ENCODE measurements at places on chromosomes 12 and 14.
A peak's percentile ranks its signal among the peaks of the same experiment; 100 is the strongest.

- DNase-seq: no peak
Measured at GRCh38 chr12:131793243-131794022, 34.8 kb upstream of the MMP17 start.

DNA sequence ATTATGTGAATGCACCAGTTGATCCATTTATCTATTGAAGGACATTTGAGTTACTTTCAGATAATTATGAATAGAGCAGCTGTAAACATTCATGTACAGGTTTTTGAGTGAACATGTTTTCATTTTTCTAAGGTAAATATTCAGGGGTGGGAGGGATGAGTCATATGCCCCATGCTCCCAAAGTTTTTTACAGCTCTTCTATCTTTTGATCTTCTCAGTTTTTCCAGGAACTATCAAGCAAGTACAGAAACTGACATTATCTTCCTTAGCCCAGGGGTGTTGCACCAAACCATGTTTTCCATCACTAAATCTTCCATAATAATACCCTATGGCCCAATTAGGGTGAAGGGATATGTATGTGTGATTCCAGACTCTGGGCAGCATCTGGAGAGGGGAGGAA is 384.5 kb downstream of the EMP1 start:
- DNase-seq: no peak

DNA sequence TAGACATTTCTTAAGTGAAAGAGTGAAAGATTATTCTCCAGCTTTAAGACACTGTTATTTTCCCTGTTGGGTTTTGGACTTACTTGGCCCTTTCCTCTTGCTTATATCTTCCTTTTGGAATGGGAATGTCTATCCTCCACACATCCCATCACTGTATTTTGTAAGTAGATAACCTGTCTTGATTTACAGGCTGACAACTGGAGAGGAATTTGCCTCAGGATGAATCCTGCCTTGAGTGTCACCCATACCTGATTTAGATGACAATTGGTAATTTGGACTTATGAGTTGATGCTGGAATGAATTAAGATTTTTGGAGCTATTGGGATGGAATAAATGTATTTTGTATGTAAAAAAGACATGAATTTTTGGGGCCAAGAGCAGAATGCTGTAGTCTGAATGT is 74.2 kb upstream of the KICS2 start:
- no peak for DNase-seq

GRCh38 chr14:75476274-75476995 is 45.8 kb upstream of the BATF start:
- DNase-seq: no peak

DNA sequence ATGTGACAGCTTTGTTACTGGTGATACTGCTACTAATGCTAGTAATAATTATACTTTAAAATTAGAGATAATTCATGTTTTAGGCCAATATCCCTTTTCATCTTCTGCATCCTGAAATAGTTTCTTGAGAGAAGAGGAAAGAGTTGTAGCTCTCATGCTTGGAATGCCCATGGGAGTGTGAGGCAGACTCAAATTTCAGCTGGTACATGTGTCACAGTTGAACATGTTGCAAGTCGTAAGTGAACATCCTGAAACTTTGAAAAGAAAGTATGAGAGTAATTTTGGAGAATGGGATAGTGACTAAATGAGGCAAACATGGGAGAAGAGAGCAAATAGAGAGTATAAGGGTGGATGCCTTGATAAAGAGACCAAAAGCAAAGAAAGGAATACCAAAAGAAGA is 168.0 kb downstream of the TMTC3 start:
- no peak for DNase-seq

DNA sequence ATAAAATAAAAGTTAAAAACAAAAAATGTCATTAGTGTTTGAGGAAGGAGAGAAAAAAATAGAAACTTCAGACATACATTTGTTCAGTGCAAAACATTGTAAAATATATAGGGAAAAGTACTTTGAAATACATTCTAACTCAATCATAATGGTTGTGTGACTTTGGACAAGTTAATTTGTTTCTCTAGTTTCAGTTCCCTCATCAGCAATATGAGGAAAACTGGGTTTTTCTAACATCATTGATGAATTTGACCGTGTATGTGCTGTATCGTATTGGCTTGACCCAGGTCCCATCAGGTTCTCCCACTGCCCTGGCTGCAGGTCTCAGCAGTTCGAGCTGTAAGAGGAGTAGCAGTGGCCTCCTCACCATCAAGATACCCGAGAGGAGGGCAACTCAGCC is 173.9 kb upstream of the ATF7IP start:
- DNase-seq: no peak

- no peak for DNase-seq
Measured at GRCh38 chr14:40345334-40345733, 913.1 kb upstream of the FBXO33 start.

- DNase-seq: no peak
Measured at GRCh38 chr12:115044073-115044472, 360.1 kb upstream of the TBX3 start.

DNA sequence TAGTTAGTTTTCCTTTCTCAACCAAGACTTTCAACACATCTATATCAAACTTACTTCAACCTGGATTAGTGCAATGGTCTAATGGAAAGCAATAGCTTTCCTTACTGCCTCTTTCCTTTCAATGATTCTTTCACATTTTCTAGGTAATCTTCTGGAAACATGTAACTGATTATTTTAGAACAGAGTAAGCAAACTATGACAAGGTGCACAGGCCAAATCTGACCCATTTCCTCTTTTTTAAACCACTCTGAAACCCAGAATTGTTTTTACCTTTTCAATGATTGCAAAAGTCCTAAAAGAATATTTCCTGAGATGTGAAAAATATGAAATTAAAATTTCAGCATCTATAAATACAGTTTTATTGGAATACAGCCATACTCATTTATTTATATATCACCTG is 81.6 kb upstream of the TMTC2 start:
- DNase-seq: no peak

- DNase-seq: no peak
Measured at GRCh38 chr14:99774556-99775307, 18.5 kb upstream of the EML1 start.

DNA sequence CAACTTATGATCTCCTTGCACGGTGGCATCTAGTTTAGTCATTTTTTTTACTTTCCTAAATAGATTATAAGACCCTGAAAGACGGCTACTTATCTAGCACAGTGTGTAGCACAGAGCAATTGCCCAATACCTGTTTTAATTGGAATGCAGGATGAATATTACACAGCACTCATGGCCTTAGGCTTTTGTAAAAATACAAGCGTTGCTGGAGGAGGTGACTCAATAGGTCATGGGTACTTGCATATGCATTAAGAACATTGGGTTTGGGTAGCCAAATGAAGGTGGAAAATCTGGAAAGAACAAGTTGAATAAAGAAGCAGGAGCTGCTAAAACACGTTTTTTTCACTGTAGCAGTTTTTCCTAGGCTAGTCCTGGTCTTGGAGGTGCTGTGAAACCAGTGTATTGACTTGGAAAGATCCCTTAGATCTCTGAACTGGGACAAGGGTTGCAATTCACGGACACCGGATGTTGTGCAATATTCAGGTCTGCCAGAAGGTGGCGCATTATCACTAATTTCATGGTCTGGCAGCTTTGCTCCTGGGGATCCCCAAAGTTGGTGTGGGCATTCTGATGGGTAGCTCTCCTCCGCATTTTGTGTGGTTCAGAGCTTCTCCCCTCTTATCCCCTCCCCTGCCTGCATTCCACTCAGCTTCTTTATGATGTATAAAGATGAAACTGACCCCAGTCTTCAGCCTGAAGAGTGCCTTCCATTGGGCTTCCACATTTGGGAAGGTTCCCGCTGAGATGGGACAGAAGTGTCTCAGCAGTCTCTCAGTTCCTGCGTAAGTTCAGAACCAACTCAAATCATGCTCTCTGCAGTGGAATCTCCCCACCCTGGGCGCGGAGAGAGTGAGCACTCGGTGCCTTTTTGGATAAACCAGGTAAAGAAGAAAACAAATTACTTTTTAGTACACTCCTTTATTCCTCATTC is 278.3 kb downstream of the NRXN3 start:
- no peak for DNase-seq

GRCh38 chr12:58871556-58871955 is 48.7 kb downstream of the LRIG3 start:
- no peak for DNase-seq

DNA sequence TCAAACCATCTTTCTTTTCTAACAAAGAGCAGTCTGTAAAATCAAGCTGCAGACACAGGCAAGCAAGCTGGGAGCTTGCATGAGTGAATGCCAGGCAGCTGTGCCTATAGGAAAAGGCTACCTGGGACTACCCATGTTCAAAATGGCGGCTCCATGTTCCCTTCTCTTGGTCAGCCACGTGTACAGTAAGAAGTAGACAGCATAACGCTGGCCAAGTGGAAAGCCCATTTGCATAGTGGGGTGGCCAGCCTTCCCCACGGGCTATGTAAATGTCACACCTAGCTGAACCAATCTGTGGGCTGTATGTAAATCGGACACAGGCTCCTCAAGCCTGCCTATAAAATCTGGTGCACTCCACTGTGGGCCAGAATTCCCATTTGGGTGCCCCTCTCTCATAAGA is 117.1 kb downstream of the SYT10 start:
- no peak for DNase-seq

DNA sequence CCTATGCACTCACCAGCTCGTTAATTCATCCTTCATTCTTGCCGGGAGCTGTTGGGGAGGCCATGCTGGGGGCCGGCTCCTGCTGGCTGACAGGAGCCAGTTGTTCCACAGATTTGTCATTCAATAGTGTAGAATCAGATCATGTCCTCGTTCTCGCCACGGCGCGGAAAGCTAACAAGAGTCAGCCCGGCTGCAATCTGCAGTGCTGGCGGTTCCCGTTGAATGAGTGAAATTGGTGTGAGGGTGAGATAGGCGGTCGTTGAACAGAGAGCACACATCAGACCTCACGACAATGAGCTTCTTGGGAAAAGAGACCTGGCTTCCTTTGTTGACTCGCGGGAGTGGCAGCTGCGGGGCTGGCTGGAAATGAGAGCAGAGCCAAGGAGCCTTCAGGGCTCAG is 57.5 kb downstream of the KIF26A start:
- DNase-seq: no peak

- DNase-seq: no peak
Measured at GRCh38 chr12:39723831-39724230, 104.2 kb upstream of the ABCD2 start.

- no peak for DNase-seq
Measured at GRCh38 chr14:89180546-89180945, 236.5 kb downstream of the FOXN3 start.

GRCh38 chr12:120882055-120882555 is 22.1 kb downstream of the SPPL3 start:
- DNase-seq: no peak

DNA sequence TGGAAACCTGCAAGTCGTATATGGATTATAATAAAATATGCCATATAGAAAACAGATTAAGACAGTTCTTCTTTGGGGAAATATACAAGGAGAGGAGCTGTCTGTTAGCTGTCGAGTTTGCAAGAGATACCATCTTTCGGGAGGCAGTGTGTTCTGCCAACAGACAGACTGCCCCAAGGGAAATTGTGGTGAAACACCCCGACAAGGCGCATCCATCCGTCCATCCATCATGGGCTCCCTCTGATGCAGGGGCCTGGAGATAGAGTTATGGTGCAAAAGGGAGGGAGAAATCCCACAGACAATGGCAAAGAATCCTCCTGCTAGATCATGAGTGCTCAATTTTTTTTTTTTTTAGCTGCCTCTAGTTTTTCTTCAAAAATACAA is 156.3 kb downstream of the DPF3 start:
- no peak for DNase-seq

GRCh38 chr12:100337727-100338126 is 19.1 kb upstream of the SLC17A8 start:
- DNase-seq: no peak

DNA sequence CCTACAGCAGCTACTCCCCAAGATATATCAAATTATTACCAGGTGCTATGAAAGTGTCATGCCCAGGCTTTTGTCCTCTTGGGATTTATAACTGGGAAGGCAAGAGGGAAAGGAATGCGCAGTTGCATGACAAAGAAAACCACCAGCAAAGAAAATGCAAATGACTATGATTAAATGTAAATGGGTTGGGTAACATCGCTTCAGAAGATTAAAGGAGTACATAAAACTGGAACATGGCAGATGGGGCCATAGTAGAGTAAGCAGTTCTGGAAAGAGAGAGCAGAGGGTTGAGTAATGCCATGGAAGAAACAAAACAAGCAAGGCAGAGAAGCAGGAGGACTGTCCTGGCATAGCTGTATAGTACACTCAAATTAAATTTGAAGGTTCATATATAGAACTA is 493.1 kb downstream of the NOVA1 start:
- DNase-seq: no peak

DNA sequence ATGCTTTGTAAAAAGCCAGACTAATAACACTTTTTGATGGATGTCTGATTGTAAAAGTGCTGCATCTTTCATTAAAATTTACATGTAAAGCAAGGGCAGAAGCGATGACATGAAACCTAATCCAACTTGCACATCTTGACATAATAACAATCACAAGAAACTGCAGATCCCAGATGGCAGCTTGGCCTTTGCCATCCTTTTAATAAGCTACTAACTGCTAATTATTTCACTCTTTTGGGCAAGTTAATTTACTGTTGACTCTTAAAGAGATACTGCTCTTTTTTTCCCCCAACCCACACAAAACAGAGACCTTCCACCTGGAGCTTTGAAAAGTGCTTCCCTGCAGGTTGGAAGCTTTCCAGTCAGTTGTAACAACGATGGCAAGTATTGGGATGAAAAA is 137.5 kb downstream of the NRXN3 start:
- DNase-seq: no peak

- DNase-seq: peak; percentile 41
Measured at GRCh38 chr14:100640471-100641273, 53.5 kb upstream of the BEGAIN start.

- no peak for DNase-seq
Measured at GRCh38 chr12:78870539-78870938, 6.0 kb downstream of the SYT1 start.

DNA sequence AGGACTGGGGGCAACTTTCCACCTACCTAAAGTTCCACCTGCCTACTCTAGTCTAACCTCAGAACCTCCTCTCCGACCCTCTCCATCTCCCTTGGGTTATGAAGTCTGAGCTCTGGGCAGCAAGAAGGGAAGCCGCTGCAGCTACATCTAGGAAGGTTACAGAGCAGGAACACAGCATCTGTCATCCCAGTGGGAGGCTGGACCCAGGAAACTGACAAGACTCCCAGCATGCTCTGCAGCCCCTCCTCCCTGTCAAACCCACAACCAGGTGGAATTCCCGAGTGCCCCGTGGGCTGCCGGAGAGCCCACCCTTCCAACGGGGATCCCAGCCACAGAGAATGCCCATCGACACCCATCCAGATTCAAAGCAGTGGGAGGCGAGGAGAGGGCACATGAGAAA is 2.1 kb downstream of the TESC start:
- DNase-seq: no peak

All from stimulated activated CD4-positive, alpha-beta T cell treated with anti-CD3 and anti-CD28 coated beads, Interleukin-12 subunit alpha, Interleukin-12 subunit beta, amount 100 ng/mL, for 24 hours (primary cell).